ENCODE measurements at places on chromosomes 4 and X.

- DNase-seq: no peak
Observed at GRCh38 chr4:112736718-112737135, 99.8 kb downstream of the LARP7 start.

DNA sequence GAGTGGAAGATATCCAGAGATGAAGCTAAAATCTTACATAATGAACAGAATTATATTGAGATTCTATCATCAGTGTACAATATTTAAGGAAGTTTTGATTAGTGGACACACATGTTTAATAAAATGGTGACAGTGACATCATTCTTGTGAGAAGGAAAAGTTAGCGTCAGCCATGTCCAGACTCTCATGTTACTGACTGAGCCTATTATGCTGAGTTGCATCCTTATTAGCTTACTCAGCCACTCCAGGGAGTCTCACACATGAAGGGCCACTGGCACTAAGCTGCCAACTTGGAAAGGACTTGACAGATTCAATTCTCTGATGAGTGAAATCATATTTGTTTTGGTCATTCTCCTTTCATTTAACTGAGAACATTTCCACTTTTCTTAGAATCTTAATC is 170.6 kb downstream of the BANK1 start:
- DNase-seq: no peak

DNA sequence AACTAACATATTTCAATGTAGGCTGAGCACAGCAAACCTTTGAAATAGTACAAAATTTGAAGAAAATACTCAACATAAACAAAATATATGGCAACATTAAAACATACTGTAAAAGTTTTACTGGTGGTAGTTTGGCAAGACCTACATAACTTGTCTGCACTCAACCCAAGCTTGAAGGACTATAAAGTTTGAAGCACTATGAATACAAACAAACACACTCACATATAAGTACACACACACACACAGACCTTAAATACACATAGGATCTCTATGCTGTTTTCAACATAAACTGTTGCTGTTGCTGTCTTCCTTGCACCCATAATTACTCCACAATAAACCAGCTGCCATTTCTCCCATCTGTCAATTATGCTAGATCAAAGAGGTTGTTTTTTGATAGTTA is 589.6 kb downstream of the IL15 start:
- no peak for DNase-seq

GRCh38 chr4:56817840-56818491 is 3.5 kb downstream of the SPINK2 start:
- DNase-seq: no peak

GRCh38 chrX:53882331-53882730 is 161.9 kb downstream of the PHF8 start:
- DNase-seq: peak; percentile 33

GRCh38 chr4:173532725-173533511 is 2.9 kb upstream of the HAND2 start:
- DNase-seq: no peak

- no peak for DNase-seq
Observed at GRCh38 chrX:142637206-142637605, 388.5 kb upstream of the SPANXN4 start.

- DNase-seq: no peak
Observed at GRCh38 chr4:187118602-187119120, 395.0 kb upstream of the FAT1 start.

GRCh38 chr4:51906167-51906958 is 63.4 kb downstream of the DCUN1D4 start:
- no peak for DNase-seq

DNA sequence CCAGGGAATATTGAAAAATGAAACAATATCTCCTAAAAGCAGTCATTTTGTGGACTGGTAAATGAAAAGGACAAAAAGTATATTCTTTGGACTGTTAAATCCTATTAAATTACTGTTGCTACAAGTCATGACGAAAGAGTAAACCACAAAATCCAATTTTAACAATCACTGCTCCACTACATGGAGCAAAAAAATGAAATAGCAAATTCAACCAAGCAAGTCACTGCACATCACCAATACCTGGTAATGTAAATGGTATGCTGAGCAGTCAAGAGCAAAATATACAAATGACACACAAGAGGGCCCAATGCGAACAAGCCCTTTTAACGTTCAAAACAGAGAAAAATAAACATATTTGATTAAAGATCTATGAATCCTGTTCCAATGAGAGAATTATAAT is 126.2 kb downstream of the KLHL13 start:
- peak; percentile 21 for DNase-seq

DNA sequence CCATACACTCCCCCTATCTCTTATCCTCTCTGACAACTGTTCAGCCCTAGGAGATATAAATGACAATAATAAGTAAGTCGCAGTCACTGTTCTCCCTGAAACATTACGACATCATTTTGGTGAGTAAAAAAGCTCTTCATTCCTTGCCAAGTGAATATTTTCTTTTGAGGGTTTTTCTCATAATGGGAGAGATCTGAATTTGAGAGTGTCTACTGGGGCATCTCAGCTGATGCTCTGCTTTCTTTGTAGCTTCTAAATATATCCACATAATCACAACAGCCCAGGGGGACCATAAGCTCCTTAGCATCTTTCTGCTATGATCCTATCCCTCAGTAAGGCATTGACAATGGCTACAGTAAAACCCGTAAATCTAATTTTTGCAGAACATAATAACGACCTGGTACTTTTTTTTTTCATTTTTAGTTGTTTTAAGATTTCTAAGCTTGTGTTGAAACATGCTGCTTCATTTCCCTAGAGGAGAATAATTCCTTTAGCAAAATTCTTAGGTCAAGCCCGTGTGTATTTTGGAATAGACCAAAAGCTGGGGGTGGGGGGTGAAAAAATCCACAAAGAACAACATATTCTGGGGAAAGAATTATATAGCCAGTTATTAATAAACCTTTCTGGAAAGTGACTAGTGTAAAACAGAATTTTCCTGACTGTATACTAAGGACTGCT is 78.1 kb upstream of the GPM6B start:
- DNase-seq: no peak

DNA sequence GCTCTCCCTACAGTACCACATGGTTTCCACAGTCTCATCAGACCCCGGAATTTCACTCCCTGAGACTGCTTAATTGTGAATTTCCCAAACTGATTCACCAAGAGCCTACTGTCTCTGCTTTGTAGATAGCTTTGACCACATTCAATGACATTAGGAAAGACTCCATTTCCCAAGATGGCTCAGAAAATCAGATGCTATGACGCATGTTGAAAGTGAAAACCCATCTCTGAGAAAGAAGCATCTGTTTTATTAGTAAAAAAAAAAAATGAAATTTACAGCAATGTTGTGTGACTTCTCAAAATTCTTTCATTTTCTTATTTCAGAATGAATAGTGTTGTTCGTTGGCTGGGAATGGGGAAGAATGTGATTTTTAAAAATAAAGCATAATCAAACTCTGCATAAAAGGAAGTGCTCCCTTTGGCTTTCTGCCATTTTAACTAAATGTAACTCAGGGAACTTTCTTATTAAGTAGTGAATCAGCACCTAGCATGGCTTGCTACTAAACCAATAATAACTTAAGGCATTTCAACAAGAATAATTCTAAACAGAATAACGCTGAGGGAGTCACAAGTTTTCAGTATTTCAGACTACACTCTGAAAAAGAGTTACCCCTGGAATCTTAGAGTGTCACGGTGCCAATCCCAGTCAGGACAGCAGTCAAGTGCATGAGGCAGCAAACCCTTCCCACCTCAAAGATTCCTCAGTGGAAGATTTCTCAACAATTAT is 97.4 kb upstream of the MYOZ2 start:
- DNase-seq: no peak

GRCh38 chr4:176383273-176384077 is 63.7 kb downstream of the SPCS3 start:
- DNase-seq: peak; percentile 9

- DNase-seq: no peak
Observed at GRCh38 chr4:17630228-17630627, 15.8 kb downstream of the MED28 start.

DNA sequence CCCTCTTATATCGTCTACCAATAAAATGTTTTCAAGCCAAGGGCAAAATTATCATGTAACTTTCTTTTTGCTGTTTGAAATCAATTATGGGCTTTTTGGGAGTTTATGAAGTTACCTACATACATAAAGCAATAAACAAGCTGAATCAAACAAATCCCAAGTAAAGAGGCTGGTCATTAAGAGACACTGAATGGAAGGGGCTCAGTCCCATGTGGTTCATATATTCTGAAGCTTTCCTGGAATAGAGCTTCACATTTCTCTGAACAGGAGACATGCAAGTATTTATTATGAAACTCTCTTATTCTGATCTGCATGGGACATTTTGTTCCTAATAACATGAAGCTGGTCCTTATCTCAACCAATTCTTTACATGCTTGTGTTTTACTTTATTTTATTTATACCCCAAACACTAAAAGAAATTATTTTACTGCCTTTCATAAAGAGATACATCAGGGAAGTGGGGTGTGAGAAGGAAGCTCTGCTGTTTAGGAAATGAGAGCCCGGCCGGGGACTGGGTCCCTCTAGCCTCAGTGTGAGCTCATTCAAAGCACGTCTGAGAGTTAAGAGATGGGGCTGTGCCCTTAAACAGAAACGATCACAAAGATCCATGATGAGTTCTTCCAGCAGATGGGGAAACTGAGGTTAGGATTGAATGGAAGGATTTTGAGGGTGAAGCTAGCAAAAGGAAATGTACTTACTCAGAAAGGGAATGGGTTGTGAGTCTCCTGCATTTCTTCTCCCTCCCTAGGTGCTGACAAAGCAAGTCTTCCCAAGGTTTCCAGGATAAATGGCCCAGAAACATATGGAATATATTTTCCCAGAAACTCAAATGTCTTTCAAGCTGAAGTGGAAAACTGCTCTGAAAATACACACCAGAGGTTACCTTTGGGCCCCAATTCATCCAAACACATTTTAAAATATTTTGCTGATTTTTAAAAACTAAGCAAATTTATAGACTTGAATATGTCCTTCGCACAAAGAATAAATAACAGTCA is 93.1 kb upstream of the LNX1 start:
- no peak for DNase-seq

DNA sequence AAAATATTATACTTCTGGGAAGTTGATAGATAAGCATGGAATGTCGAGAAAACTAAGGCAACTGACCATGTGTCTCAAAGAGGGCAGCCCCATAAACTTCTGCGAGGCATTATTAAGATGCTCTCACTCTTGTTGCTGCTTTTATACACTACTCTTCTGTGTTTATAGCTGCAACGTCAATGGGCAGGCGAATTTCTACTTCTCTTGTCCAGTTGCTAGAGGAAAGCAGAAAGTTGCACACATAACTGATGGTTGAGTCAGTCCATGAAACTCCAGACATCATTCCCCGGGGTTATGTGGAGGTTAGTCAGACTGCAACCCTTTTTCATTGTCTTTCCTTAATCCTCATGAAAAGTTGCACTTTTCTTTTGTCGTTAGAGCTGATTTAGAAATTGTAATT is 39.8 kb downstream of the VCX3B start:
- DNase-seq: no peak

- DNase-seq: peak; percentile 87
Observed at GRCh38 chr4:183504930-183505610, at the start of gene ING2. Gene ING2, plus strand, starts transcription at chr4:183505058. Its CDS starts 138 bp downstream, at chr4:183505196.

- DNase-seq: no peak
Observed at GRCh38 chrX:24426921-24427746, 38.0 kb upstream of the PDK3 start.

GRCh38 chrX:15245896-15246295 is 24.0 kb downstream of the ASB9 start:
- no peak for DNase-seq

DNA sequence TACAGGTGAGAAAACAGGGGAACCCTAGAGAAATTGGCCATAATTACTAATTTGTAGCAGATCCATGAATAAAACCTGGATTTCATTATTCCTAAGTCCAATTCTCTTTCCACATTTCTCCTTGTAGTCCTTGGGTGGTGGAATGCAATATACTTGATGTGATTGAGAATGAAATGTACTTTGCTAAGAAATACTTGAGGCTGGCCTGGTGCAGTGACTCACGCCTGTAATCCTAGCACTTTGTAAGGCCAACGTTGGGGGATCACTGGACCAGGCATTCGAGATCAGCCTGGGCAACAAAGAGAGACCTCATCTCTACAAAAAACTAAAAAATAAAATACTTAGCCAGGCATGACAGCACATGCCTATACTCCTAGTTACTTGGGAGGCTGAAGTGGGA is 15.9 kb downstream of the TMEM184C start:
- DNase-seq: no peak

DNA sequence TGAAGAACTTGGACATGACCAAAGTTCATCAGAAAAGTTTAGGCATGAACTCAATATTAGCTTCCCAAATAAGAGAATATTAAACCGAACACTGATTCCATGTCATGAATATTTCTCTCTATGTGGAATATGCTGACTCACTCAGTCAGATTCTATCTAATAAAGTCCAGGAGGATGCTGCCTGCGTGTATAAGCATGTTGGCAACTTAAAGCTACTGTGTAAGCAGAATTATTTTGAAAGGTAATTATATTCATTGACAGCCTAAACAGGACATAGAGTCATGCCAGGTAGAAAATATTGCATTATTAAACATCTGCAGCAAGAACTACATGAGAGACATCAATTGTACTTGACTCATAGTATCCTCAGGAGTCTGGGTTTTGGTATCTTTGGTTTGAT is 367.9 kb upstream of the SPOCK3 start:
- no peak for DNase-seq

DNA sequence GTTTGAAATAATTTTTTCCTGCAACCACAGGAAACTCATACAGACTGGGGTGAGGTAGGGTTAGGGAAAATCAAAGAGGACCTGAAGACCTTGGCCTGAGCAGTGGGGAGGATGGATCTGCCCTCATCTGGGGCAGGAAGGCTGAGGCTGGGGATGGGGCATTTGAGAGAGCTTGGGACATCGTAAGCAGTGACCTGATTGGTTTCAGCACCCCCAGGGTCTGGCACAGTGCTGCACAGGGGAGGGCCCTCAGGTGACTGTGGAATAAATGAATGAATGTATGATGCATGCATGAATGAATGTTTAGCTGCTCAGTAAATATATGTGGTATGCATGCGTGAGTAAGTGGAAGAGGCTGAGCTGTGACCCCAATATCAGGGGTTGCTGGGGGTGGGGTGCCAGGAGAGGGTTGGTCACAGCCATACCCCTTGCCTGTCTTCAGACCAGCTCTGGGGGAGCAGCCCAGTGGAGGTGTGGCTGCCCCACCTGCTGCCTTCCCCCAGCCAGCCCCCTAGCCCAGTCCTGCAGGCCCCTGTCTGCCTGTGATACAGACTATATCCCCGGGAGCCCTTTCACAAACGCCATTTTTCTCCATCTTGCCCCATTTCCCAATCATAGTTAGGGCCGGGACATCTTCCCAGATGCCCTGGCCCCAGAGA is 11.0 kb upstream of the TNIP2 start:
- no peak for DNase-seq

GRCh38 chrX:38881727-38882126 is 80.5 kb downstream of the MID1IP1 start:
- DNase-seq: no peak

- no peak for DNase-seq
Observed at GRCh38 chr4:162847945-162848549, 318.6 kb downstream of the NAF1 start.

GRCh38 chr4:72679666-72680065 is 110.6 kb upstream of the ADAMTS3 start:
- DNase-seq: no peak

- peak; percentile 42 for DNase-seq
Observed at GRCh38 chr4:74671080-74671698, 123.1 kb downstream of the BTC start.

GRCh38 chr4:83128240-83128929 is 13.9 kb upstream of the PLAC8 start:
- DNase-seq: peak; percentile 54
